ENCODE measurements at places on chromosomes 1 and 21. TPM values are rescaled to one million over a fixed set of nuclear protein-coding genes. Genes with fewer than 3 reads are reported as not detected.

GRCh38 chr1:156836041-156836654 lies 19.5 kb upstream of the SH2D2A start:
- DNase-seq = peak; percentile 18

DNA sequence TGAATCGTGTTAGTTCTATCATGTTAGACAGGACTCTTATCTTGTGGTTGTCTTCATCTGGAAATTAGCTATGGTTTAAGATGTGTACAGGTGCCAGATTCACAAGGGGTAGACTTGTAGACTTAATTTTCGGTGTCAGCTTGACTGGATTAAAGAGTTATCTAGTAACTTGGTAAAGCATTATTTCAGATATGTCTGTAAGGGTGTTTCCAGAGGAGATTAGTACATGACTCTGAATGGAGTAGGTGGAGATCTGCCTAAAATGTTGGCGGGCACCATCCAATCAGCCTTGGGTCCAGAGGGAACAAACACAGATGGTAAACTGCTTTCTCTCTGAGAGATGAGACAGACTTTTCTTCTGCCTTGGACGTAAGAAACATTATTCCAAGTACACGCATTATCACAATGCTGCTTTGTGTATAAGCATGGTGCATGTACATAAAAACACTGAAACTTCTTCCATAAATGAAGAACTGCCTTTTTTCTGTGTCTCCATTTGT lies 434.6 kb downstream of the SMYD3 start:
- no peak for DNase-seq

DNA sequence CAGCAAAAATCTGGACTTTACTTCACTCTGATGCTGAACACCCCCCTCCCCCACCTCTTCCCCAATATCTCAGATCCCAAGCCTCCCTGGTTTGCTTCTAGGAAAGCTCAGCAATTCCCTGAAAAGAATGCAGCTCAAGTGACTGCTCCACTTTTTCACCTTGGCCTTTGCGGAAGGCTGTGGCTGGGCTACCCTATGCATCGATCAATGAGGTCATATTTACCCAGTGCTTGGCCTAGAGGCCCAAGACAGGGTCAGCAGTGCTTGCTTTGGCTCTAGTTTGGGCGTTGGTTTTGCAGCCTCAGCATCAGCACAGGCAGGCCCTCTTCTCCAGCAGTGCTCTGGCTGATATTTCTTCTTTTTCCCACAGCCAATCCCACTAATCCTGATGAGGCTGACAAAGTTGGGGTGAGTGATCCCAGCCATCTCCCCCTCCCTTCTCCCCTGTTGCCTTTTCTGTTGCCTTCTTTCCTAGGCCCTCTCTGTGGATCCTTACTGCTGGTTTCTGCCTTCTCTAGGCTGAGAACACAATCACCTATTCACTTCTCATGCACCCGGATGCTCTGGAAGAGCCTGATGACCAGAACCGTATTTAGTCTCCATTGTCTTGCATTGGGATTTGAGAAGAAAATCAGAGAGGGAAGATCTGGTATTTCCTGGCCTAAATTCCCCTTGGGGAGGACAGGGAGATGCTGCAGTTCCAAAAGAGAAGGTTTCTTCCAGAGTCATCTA lies 14.2 kb downstream of the FCGR2B start:
- DNase-seq = no peak

- no peak for DNase-seq
These were observed 88.0 kb downstream of the HIVEP3 start for GRCh38 chr1:41830726-41831125.

GRCh38 chr1:207847116-207847515 lies 63.8 kb downstream of the CD34 start:
- no peak for DNase-seq

GRCh38 chr1:183697814-183698590 lies 44.9 kb upstream of the APOBEC4 start:
- no peak for DNase-seq

DNA sequence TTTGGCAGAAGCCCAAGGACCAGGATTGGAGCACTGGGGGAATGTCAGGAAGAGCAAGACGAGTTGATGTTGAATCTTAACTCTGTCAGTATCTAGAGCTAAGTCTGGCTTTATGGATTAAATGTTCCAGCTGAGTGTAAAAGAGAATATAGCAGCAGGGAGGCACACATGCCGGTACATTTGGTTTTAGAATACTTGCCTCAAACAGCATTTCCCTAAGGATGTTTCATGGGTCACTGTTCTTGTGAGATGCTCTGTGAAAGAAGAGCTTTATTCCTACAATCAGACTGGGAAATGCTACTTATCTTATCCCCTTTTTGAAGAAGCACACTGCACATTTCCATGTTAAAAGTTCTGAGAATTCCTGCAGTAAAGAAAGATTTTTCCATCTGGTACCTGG lies 440.3 kb upstream of the B3GALT2 start:
- no peak for DNase-seq

DNA sequence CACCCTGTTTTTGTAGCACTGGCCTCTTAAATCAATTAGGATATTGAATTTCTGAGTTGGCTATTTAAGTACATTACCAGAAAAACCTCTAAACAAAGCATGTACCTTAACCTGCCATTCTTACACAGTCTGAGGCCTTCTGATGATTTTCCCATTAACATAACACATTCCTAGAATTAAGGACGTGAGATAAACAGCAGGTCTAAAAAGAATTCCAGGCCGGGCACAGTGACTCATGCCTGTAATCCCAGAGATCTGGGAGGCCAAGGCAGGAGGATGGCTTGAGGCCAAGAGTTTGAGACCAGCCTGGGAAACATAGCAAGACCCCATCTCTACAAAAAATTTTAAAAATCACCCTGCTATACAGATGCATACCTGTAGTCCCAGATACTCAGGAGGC lies 18.0 kb upstream of the LRRC8D start:
- no peak for DNase-seq

DNA sequence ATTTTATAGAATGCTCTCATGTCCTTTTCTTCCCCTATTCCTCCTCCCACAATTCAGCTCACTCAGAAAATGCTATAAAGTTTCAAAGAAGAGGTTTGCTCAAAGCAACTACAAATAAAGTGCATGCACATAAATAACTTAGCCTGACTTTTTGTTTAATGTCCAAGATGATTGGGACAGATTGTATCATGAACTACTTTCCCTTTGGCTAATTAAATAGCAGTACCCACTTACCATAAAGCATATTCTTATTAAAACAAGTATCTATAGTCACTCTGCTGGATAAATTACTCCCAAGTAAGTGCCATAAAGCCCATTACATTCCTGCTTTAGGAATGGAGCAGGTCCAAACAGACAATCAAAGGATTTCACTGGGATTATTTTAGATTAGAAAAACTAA lies 576.0 kb downstream of the LMO4 start:
- no peak for DNase-seq

DNA sequence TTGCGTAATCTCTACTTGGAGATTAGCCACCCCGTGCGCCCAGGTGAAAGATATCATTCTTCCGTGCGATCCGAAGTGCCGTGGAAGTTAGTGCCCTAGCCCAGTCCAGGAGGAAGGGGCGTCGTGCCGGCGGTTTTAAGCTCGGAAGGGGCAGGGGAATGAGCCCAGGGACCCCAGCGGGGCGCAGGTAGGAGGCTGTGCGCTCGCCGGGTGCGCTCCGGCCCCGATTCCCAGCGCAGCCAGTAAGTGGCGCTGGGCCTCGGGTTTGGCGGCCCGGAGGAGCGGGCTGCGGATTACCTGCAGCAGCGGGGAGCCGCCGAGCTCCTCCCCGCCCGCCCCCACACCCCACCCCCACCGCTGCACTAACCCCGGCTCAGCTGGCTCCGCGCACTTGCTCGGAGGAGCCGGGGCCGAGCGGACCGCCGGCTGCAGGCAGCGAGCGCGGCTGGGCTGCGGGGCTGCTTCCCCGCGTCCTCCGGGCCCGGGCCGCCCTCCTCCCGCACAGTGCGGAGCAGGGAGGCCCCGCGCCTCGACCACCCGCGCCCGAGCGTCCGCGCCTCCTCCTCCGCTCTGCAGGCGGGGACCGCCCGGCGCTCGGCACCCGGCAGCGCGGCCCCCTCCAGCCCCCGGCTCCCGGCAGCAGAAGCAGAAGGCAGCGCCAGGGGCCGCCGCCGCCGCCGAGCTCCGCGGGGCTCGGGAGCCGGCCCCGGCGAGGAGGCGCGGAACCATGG lies at the start of gene RYR2:
RYR2 (plus strand) TSS at position 390 of the 731 bp plus-strand sequence; CDS start at position 728, 338 bp downstream.
- no peak for DNase-seq

- no peak for DNase-seq
These were observed 7.4 kb downstream of the STX6 start for GRCh38 chr1:181015251-181015615.

- no peak for DNase-seq
These were observed 2.9 kb downstream of the SELENBP1 start for GRCh38 chr1:151369621-151370048.

GRCh38 chr1:111222308-111223125 lies 5.0 kb upstream of the CHI3L2 start:
- peak; percentile 78 for DNase-seq

- DNase-seq = no peak
These were observed 308.1 kb upstream of the PKN2 start for GRCh38 chr1:88375977-88376376.

GRCh38 chr1:17123196-17124045 lies 4.2 kb upstream of the PADI2 start:
- no peak for DNase-seq

- DNase-seq = no peak
These were observed 62.7 kb downstream of the ESRRG start for GRCh38 chr1:216660561-216660960.

- no peak for DNase-seq
These were observed 2.4 kb downstream of the DTL start for GRCh38 chr1:212037900-212038299.

DNA sequence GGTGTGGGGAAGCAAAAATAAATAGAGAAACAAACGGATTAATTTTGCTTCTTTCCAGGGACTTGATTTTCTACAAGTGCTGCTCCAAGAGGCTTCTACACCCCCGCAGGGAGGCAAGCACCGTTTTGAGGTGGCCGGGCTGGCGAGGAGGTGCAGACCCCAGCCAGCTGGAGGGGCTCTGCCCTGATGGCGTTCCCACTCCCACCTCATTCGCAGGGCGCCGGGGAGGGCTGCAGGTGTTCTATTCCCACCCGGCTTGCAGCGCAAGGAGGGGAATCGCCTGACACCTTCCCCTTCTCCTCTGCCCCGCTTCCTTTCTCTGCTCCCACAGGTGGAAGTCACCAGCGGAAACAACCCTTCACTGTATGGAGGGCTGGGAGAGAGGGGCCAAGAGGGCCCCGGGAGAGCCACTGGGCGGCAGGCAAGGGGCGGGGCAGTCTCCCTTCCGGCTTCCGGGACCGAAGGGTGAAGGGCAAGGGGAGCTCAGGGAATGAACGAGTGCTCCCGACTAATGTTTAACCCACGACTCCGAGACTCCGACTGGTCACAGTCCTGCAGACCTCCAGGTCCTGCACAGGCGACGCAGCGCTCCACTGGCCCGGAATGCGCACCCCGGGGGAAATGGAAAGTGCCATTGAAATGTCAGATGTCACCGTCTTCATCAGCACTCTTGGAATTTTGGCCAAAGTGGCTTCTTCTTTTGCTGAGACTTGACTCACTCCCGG lies 29.1 kb downstream of the TEX35 start:
- DNase-seq = peak; percentile 13

GRCh38 chr1:233281711-233282581 lies 13.6 kb downstream of the PCNX2 start:
- no peak for DNase-seq

GRCh38 chr1:13867603-13868002 lies 167.6 kb downstream of the PRDM2 start:
- no peak for DNase-seq

DNA sequence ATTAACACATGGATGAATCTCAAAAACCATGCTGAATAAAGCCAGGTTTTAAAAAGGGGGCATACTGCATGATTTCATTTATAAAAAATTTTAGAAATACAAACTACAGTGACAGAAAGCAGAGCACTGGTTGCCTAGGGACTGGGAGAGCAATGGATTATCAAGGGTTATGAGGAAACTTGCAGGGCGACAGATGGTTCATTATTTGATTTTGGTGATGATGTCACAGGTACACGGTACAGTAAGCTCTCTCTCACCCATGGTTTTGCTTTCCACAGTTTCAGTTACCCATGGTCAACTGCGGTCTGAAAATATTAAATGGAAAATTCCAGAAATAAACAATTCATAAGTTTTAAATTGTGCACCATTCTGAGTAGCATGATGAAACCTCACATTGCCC lies 14.1 kb downstream of the VAMP4 start:
- no peak for DNase-seq

- DNase-seq = no peak
These were observed 73.2 kb upstream of the QSOX1 start for GRCh38 chr1:180081474-180081873.

- DNase-seq = no peak
These were observed 73.1 kb upstream of the KCNK1 start for GRCh38 chr1:233540816-233541215.

TMEM82 gene
- total RNA-seq = not detected

JAM2 gene
- 0.46 TPM for total RNA-seq

EVA1C gene
- 15.3 TPM for total RNA-seq

C1orf115 gene
- total RNA-seq = 0.18 TPM

OLFML3 gene
- 0.15 TPM for total RNA-seq

NEXN gene
- 0.40 TPM for total RNA-seq

GPR37L1 gene
- total RNA-seq = not detected

EXTL2 gene
- total RNA-seq = 6.0 TPM

DDAH1 gene
- 0.48 TPM for total RNA-seq

TMEM79 gene
- 6.3 TPM for total RNA-seq

OR6K3 gene
- total RNA-seq = not detected

HORMAD1 gene
- 0.16 TPM for total RNA-seq
